ENCODE measurements at places on chromosomes 6 and 20. TPM values are rescaled to one million over a fixed set of nuclear protein-coding genes. Genes with fewer than 3 reads are reported as not detected.

RPRD1B gene
- total RNA-seq: 53.0 TPM

CD93 gene
- not detected for total RNA-seq

- H3K36me3 ChIP-seq: no peaks in the 10 kb centered on the region
- no peak overlapping the region for H3K4me3 ChIP-seq
- H3K4me1 ChIP-seq: no peaks in the 10 kb centered on the region
- no peak for DNase-seq
- H3K27me3 ChIP-seq: no peaks in the 10 kb centered on the region
- H3K27ac ChIP-seq: no peak overlapping the region
Observed at GRCh38 chr6:16056263-16056870, 72.5 kb upstream of the MYLIP start.

DNA sequence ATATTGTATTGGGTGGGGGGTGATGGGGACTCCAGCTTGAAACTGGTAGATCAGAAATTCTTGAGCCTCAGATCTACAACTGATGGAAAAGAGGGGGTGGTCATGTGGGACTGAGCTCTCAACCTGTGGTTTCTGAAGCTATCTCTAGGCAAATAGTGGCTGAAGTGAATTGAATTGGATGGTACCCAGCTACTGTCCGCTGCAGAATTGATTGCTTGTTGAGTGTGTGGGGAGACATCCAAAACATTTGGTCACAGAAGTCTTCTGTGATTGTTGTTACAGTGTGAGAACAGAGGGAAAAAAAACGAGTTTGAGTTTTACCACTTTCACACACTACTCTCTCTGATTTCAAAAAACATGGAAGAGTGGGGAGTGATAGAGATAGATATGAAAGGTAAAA is 14.8 kb downstream of the CDS2 start:
- no peak for DNase-seq
- H3K4me3 ChIP-seq: no peak overlapping the region
- no peaks in the 10 kb centered on the region for H3K36me3 ChIP-seq
- no peak overlapping the region for H3K27ac ChIP-seq
- no peaks in the 10 kb centered on the region for H3K27me3 ChIP-seq
- no peaks in the 10 kb centered on the region for H3K4me1 ChIP-seq

MCCD1 gene
- total RNA-seq: not detected

- no peak overlapping the region for H3K4me3 ChIP-seq
- peak; percentile 73 for DNase-seq
- no peaks in the 10 kb centered on the region for H3K27me3 ChIP-seq
- peaks cover 11% of the 10 kb centered on the region for H3K4me1 ChIP-seq
- H3K36me3 ChIP-seq: peaks cover 14% of the 10 kb centered on the region
- peak overlapping the region; percentile 69 for H3K27ac ChIP-seq
Observed at GRCh38 chr6:150169609-150170008, 26.8 kb downstream of the PPP1R14C start.

DNA sequence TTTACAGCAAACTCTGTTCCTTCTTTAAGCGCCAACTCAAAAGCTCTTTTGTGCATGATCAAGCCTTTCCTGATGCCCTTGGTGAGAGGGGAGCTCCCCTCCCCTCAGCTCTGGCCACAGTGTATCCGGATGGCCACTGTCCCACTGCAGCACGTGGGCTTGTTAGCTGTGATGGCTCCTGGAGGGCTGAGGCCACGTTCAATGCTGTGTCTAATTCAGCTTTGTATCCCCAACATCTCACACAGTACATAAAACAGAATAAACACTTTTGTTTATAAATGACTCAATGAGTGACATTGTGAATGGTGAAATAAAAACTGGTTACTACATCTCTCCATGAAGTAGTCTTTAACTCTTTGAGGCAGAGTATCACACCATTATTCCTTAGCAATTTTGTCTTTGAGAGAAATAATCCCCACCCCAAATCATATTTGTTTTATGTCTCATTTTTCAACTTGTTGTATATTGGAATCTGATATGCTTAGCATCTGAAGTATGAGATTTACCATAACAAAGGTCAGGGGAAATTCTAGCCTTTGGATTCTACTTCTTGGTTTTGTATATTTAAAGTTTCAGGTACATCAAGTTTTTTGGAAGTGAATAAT is 44.5 kb downstream of the EDN1 start:
- no peak for DNase-seq
- H3K27me3 ChIP-seq: no peaks in the 10 kb centered on the region
- peaks cover 13% of the 10 kb centered on the region for H3K36me3 ChIP-seq
- H3K27ac ChIP-seq: no peak overlapping the region
- H3K4me3 ChIP-seq: no peak overlapping the region

DNA sequence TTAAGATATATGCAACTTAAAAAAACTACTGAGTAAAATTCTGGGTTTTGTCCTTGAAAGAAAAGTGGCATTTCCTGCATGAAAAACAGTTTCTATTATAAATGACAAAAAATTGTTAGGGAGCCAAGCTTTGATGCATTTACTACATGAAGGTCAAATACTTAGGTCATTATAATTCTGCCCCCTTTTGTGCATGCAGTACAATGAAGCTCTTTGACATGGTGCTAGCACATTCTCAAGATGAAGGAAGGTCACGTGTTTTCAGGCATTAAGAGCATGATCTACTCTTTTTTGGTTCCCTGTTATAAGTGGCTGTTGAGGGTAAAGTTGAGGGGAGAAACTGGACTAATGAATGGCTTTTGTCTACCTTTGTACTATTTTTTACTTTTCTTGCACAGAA is 72.7 kb downstream of the FOXO3 start:
- H3K4me3 ChIP-seq: no peak overlapping the region
- DNase-seq: no peak
- no peaks in the 10 kb centered on the region for H3K27me3 ChIP-seq
- H3K36me3 ChIP-seq: peaks cover 16% of the 10 kb centered on the region

RALGAPB gene
- 37.3 TPM for total RNA-seq

KIF6 gene
- 1.3 TPM for total RNA-seq

- H3K27me3 ChIP-seq: no peaks in the 10 kb centered on the region
- peak; percentile 50 for DNase-seq
- H3K4me1 ChIP-seq: peaks cover 7% of the 10 kb centered on the region
- no peak overlapping the region for H3K27ac ChIP-seq
- H3K4me3 ChIP-seq: no peak overlapping the region
Observed at GRCh38 chr6:156731396-156731795, 45.8 kb upstream of the ARID1B start.

CDYL gene
- total RNA-seq: 56.8 TPM

DNA sequence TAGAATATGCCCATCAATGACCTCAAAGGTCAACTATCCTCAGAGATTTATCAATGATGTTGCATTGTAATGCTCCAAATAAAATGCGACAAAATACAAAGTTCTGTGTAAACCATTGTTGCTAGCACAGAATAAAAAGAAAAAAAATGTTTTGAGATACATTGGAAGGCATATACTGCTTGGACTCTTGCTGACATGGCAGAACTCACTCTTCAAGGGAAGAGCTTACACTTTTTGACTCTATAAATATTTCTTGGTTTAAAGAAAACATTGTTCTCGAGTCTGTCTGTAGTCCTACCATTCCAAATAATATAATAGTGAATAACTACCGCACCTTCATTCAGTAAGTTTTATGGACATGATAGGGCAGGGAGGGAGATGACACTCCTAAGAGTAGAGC is 178.7 kb upstream of the RSPO3 start:
- H3K36me3 ChIP-seq: no peaks in the 10 kb centered on the region
- no peak overlapping the region for H3K4me3 ChIP-seq
- H3K27me3 ChIP-seq: peaks cover 63% of the 10 kb centered on the region
- no peaks in the 10 kb centered on the region for H3K4me1 ChIP-seq
- no peak for DNase-seq

C6orf15 gene
- not detected for total RNA-seq

- DNase-seq: no peak
- no peaks in the 10 kb centered on the region for H3K27me3 ChIP-seq
- H3K27ac ChIP-seq: no peak overlapping the region
- no peaks in the 10 kb centered on the region for H3K4me1 ChIP-seq
- H3K36me3 ChIP-seq: no peaks in the 10 kb centered on the region
- no peak overlapping the region for H3K4me3 ChIP-seq
Observed at GRCh38 chr6:105774247-105774646, 311.9 kb upstream of the PRDM1 start.

CFAP206 gene
- 0.27 TPM for total RNA-seq

- no peaks in the 10 kb centered on the region for H3K36me3 ChIP-seq
- H3K4me1 ChIP-seq: no peaks in the 10 kb centered on the region
- no peak overlapping the region for H3K27ac ChIP-seq
- peaks cover 50% of the 10 kb centered on the region for H3K27me3 ChIP-seq
Observed at GRCh38 chr6:46134216-46134615, 4.4 kb downstream of the ENPP4 start.

DNA sequence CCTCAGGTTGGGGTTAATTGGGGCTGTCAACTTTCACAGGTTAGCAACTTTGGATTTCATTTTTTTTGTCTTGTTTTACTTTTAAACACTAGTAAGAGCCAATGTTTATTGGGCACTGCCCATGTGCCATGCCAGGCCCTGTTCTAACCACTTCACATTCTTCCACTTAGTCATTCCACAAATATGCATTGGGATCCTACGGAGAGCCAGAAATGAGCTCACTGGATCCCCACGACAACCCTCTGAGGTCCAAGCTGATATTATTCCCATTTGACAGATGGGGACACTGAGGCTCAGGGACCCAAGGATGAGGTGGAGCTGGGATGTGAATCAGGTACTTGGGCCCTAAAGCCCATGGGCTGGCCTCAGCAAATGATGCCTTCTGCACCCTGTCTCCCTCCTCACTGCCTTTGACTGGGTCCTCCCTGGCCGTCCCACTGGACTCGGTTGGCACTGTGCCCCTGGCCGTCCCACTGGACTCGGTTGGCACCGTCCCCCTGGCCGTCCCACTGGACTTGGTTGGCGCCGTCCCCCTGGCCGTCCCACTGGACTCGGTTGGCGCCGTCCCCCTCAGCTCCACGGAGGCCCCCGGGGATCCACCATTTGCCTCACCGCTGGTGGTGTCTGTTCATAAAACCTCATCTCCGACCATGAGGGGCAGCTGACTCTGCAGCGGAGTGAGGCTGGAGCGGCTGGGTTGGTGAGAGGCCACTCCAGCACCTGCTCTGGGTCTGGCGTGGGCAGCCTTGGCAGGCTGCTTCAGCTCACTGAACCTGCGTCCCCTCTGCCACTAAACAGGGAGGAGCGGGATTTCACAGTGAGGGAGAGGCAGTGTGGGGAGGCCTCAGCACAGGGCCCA is 4.8 kb upstream of the PMEPA1 start:
- peak overlapping the region; percentile 78 for H3K27ac ChIP-seq
- DNase-seq: peak; percentile 78
- H3K36me3 ChIP-seq: no peaks in the 10 kb centered on the region
- H3K27me3 ChIP-seq: no peaks in the 10 kb centered on the region

- H3K4me3 ChIP-seq: no peak overlapping the region
- peak; percentile 34 for DNase-seq
- peaks cover 61% of the 10 kb centered on the region for H3K27me3 ChIP-seq
- no peaks in the 10 kb centered on the region for H3K36me3 ChIP-seq
- H3K4me1 ChIP-seq: no peaks in the 10 kb centered on the region
Observed at GRCh38 chr20:59455402-59456341, 148.7 kb upstream of the PHACTR3 start.

CALHM4 gene
- total RNA-seq: not detected

COL21A1 gene
- 5.4 TPM for total RNA-seq

- peaks cover 17% of the 10 kb centered on the region for H3K4me1 ChIP-seq
- DNase-seq: no peak
- H3K36me3 ChIP-seq: no peaks in the 10 kb centered on the region
Observed at GRCh38 chr6:106161893-106162292, 75.8 kb downstream of the PRDM1 start.

SNAI1 gene
- total RNA-seq: 0.23 TPM

GRCh38 chr6:169886631-169887227 is 135.3 kb downstream of the ERMARD start:
- H3K36me3 ChIP-seq: no peaks in the 10 kb centered on the region
- no peak for DNase-seq
- peaks cover 75% of the 10 kb centered on the region for H3K27me3 ChIP-seq
- H3K4me3 ChIP-seq: no peak overlapping the region

DNA sequence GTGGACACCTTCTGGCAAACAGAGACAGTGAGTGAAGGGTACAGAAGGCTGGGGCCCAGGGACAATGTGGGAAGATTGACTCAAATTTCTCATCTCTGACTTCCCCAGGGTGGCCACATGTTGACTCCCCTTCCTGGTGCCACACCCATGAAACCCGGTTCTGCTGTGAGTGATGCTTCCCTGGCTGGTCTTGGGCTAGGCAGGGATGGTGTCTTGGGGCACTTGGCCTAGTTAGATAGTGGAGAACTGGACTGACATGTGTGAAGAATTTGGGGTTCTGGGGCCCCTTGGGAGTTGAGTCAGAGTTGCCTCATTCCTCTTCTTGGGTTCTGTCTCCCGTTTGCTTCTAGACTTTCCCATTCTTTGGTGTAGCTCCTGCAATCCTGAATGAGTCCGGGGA is 34.2 kb downstream of the GSS start:
- no peaks in the 10 kb centered on the region for H3K27me3 ChIP-seq
- peaks cover 23% of the 10 kb centered on the region for H3K4me1 ChIP-seq
- peaks cover 17% of the 10 kb centered on the region for H3K36me3 ChIP-seq
- no peak overlapping the region for H3K27ac ChIP-seq
- H3K4me3 ChIP-seq: no peak overlapping the region
- no peak for DNase-seq

- DNase-seq: no peak
- no peaks in the 10 kb centered on the region for H3K27me3 ChIP-seq
- no peak overlapping the region for H3K27ac ChIP-seq
- peaks cover 22% of the 10 kb centered on the region for H3K4me1 ChIP-seq
Observed at GRCh38 chr6:22825210-22825609, 255.8 kb downstream of the HDGFL1 start.

DNA sequence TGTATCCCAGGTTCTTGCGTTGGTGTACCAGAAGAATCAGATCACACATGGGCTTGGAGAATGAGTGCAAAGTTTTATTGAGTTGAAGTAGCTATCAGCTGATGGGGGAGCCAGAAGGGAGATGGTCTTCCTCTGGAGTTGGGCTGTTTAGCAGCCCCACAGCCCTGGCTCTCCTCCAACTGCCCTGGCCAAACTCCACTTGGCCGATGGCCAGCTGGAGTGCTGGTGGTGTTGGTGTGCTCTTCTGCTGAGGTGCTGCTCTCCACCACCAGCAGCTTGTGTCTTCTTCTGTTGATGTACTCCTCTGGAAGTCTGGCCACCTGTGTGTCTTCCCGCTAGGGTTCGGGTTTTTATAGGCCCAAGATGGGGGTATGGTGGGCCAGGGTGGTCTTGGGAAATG is 172.8 kb downstream of the TINAG start:
- no peaks in the 10 kb centered on the region for H3K4me1 ChIP-seq
- H3K36me3 ChIP-seq: no peaks in the 10 kb centered on the region
- H3K27ac ChIP-seq: no peak overlapping the region
- peak; percentile 11 for DNase-seq
- no peak overlapping the region for H3K4me3 ChIP-seq
